ENCODE measurements at places on chromosomes 13 and 19.

GRCh38 chr13:23915308-23915707 is 18.0 kb upstream of the C1QTNF9B start:
- DNase-seq, result no peak

GRCh38 chr19:19748249-19748938 is 15.5 kb upstream of the ZNF14 start:
- no peak for DNase-seq

- DNase-seq, result no peak
Measured at GRCh38 chr13:98489446-98490194, 87.3 kb downstream of the STK24 start.

DNA sequence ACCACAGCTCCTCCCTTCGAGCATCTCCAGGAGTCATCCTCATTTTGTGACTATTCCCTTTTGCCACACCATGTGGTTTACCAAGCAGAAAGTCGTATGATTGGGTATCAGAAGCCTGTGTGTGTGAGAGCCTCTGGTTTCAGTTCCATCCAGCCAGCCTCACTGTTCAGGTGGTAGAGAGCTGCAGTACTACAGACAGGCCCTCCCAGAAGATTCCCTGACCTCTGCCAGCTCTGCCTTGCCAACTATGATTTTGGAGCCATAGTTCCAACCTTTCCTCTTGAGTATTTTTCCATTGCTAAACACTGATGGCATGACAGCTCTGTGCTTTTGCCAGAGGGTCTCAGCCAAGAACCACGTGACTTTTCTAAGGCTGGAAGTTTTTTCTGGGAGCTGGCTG is 82.5 kb downstream of the DHRS12 start:
- DNase-seq, result no peak

- peak; percentile 24 for DNase-seq
Measured at GRCh38 chr19:19321141-19321577, 530 bp downstream of the MAU2 start.

DNA sequence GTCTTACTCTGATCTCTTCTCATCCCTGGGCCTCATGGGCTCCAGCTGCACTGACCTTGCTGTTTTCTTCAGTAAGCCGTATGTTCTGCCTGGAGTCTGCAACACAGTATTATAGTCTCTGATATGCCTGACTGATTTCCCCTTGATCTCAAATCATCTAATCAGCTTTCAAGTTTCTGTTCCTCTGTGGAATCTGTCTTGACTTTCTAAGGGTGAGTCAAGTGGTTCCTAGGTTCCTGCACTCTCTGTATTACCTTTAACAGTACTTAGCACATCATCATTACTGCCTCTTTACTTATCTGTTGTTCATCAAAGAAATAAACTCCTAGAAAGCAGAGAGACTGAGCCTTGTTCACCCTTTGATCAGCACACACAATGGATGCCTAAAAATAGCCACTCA is 350.7 kb downstream of the LMO7 start:
- no peak for DNase-seq

DNA sequence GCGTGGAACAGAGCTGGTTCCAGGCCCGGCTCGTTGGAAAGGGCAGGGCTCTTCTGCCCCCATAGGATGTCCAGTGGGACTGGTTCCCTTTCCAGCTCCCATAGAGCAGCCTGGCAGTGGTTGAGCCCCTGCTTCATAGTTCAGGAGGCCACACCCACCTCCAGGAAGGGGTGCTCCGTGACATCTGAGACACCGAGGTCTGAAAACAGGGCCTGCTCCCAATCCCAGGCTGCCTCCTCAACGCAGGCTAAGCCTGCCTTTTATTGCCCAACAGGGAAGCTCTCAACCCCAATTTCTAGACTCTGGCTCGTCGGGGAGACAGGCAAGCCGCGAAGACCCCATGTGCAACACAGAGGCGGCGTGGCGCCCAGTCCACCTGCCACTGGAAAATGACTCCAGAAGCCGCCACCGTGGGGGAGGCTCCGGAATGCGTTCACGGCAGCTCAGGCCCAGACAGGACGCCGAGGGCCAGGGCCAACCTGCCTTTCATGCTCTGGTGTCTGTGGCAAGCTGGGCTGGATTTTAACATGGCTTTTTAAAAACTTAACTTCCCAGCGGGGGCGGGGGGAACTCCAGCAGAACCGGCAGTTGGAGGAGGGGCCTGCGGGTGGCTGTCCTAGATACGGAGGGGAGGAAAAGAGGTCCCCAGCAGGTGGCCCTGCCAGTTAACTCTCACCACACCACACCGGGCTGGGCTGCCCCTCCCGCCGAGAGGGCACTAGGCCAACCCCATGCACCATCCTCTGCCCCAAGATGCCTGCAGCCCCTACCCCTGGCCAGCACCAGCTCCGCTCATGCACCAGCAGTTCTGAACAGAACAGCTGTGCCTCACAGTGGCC is 17.9 kb upstream of the TINCR start:
- peak; percentile 42 for DNase-seq

GRCh38 chr19:54478677-54479266 is 5.7 kb upstream of the CDC42EP5 start:
- DNase-seq, result no peak

Measured in stimulated activated CD4-positive, alpha-beta T cell treated with anti-CD3 and anti-CD28 coated beads, Interleukin-4, amount 100 ng/mL, for 24 hours (primary cell).